ENCODE measurements at places on chromosomes 11 and 22.

DNA sequence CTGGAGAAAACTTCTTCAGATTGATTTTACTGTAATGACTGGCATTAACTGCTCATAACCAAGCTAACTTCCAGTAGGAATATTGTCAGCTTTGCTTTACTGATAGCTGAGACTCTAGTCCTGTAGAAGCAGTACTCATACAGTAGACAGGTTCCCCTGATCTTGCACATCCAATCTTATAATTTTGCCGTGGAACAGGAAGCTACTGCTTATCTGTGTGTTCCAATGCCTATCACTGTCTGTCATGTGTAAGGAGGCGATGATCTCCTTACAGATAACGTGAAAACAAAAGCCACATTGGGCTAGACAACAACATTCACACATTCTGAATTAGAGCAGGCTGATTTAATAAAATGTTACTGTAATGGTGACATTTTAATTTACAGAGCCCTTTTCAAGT, 13.2 kb downstream of the HSD17B12 start:
- H3K27ac ChIP-seq, result no peak overlapping the region
- H3K4me1 ChIP-seq, result no peaks in the 10 kb centered on the region
- no peak for DNase-seq
- no peaks in the 10 kb centered on the region for H3K36me3 ChIP-seq
- H3K4me3 ChIP-seq, result no peak overlapping the region
- H3K27me3 ChIP-seq, result no peaks in the 10 kb centered on the region

DNA sequence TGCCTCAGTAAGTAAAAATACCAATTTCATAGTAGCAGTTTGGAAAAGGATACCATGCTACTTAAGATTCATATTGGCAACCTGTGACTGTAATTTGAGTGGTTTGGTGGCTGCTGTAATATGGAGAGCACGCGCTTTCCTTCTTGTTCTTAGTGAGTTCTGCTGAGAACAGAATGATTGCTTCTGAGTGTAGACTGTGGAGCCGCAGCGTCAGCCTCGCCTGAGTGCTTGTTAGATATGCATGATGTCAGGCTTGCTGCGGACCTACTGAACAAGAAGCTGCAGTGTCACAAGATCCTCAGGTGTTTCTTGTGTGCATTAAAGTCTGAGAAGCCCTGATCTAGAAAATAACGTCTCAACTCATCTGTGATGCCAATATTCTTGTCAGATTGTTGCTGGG, 143.2 kb downstream of the ARHGAP42 start:
- no peaks in the 10 kb centered on the region for H3K36me3 ChIP-seq
- peak overlapping the region; percentile 83 for H3K27ac ChIP-seq
- H3K27me3 ChIP-seq, result no peaks in the 10 kb centered on the region
- H3K4me1 ChIP-seq, result peaks cover 50% of the 10 kb centered on the region
- no peak for DNase-seq

DNA sequence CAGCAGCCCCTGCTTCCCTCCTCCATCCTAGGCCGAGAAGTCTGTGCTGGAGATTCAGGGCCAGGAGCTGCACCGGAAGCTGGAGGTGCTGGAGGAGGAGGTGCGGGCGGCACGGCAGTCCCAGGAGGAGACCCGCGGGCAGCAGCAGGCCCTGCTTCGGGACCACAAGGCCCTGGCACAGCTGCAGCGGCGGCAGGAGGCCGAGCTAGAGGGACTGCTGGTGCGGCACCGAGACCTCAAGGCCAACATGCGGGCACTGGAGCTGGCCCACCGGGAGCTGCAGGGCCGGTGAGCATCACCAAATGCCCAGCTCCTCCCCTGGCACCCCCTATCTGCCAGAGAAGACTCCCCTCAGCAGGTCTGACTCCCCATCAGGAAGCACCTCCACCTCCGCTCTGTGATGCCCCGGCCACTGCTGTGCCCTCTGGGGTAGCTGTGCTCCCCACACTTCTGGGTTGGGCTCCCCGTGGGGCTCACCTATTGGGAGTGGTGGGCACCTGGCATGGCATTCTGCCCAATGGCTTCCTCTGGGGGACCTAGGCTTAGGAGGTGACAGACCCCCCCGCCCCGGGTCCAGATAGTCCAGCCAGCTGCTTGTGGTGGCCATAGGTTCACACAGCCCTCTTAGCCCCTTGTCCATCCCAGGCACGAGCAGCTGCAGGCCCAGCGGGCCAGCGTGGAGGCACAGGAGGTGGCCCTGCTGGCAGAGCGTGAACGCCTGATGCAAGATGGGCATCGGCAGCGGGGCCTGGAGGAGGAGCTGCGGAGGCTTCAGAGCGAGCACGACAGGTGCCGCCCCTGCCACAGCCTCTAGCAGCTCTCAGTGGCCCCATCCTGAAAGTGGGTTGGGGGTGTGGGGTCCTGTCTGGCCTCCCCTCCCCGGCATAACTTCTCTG, 6.6 kb upstream of the RPS6KA4 start:
- H3K4me1 ChIP-seq, result peaks cover 9% of the 10 kb centered on the region
- H3K27me3 ChIP-seq, result no peaks in the 10 kb centered on the region
- no peak overlapping the region for H3K4me3 ChIP-seq
- DNase-seq, result no peak

GRCh38 chr11:118648291-118648690, 31.2 kb downstream of the TREH start:
- no peaks in the 10 kb centered on the region for H3K4me1 ChIP-seq
- H3K4me3 ChIP-seq, result no peak overlapping the region
- H3K27ac ChIP-seq, result no peak overlapping the region
- DNase-seq, result no peak
- no peaks in the 10 kb centered on the region for H3K27me3 ChIP-seq

- no peak overlapping the region for H3K27ac ChIP-seq
- no peak for DNase-seq
- H3K4me1 ChIP-seq, result peaks cover 15% of the 10 kb centered on the region
- no peaks in the 10 kb centered on the region for H3K36me3 ChIP-seq
These were observed 9.4 kb downstream of the IGSF9B start for GRCh38 chr11:133947321-133947756.

GRCh38 chr11:71787098-71787823, 45.7 kb upstream of the DEFB108B start:
- peak; percentile 97 for DNase-seq
- H3K36me3 ChIP-seq, result no peaks in the 10 kb centered on the region
- H3K27me3 ChIP-seq, result no peaks in the 10 kb centered on the region
- H3K4me1 ChIP-seq, result peaks cover 19% of the 10 kb centered on the region
- peak overlapping the region; percentile 94 for H3K27ac ChIP-seq

DNA sequence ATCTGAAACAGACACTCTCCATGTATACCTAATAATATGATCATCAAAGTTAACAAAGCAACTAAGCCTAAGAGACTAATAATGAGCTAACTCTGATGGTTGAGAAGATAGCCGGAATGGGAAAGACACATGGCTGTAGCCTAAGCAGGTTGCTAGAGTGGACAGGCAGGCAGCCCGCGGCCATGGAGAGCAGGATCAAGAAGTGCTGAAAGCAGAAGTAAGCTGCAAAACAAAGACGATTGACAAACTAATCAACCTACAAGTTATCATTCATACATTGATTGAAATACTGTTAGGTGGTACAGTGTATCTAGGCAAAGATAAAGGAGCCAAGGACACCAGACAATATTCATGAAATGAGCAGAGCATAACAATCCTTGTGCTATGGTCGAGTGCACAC, 29.3 kb downstream of the SLN start:
- no peak for DNase-seq
- no peaks in the 10 kb centered on the region for H3K36me3 ChIP-seq
- H3K4me1 ChIP-seq, result no peaks in the 10 kb centered on the region

- peak overlapping the region; percentile 48 for H3K4me3 ChIP-seq
- no peak for DNase-seq
- no peaks in the 10 kb centered on the region for H3K27me3 ChIP-seq
- H3K27ac ChIP-seq, result peak overlapping the region; percentile 83
These were observed 26.5 kb upstream of the SOX6 start for GRCh38 chr11:16382638-16383380.

- H3K27ac ChIP-seq, result peak overlapping the region; percentile 94
- H3K27me3 ChIP-seq, result no peaks in the 10 kb centered on the region
- peaks cover 68% of the 10 kb centered on the region for H3K4me1 ChIP-seq
- peak overlapping the region; percentile 87 for H3K4me3 ChIP-seq
These were observed 709 bp upstream of the ST3GAL4 start for GRCh38 chr11:126354631-126355323.

GRCh38 chr11:112121981-112122615, 35.4 kb downstream of the SDHD start:
- DNase-seq, result peak; percentile 36
- H3K4me3 ChIP-seq, result no peak overlapping the region
- H3K27ac ChIP-seq, result no peak overlapping the region
- no peaks in the 10 kb centered on the region for H3K36me3 ChIP-seq

DNA sequence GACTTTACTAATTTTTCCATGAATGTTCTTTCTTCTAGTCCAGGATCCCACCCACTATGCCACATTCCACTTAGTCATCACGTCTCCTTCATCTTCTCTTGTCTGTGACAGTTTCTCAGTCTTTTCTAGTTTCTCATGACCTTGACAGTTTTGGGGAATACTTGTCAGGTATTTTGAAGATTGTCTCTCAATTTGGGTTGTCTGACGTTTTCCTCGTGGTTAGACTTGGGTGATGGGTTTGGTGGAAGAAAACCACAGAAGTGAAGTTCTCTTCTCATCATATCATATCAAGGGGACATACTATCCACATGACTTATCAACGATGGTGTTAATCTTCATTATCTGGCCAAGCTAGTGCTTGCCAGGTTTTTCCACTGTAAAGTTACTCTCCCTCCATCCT, 102.4 kb downstream of the LRRC32 start:
- DNase-seq, result no peak
- no peak overlapping the region for H3K4me3 ChIP-seq
- H3K27ac ChIP-seq, result peak overlapping the region; percentile 62
- no peaks in the 10 kb centered on the region for H3K36me3 ChIP-seq
- H3K4me1 ChIP-seq, result peaks cover 9% of the 10 kb centered on the region

DNA sequence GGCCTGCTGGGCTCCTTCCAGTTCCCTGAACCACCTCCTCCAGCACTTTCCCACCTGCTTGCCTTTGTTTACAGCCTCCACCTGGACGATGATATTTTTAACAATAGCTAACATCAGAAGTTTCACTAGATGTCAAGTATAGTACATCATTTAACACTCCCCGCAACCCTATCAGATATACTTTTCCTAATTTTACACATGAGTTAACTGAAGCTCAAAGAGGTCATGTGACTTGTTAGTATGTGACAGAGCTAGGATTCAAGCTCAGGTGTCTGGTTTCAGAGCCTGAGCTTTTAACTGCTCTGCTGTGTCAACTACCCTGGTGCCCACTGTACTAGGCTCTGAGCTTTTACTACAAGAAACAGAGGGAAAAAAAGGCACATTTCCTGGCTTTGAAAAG, 14.3 kb upstream of the HPX start:
- peaks cover 28% of the 10 kb centered on the region for H3K36me3 ChIP-seq
- H3K27me3 ChIP-seq, result no peaks in the 10 kb centered on the region
- H3K4me1 ChIP-seq, result no peaks in the 10 kb centered on the region
- no peak overlapping the region for H3K4me3 ChIP-seq
- H3K27ac ChIP-seq, result no peak overlapping the region

GRCh38 chr11:117843666-117844484, 19.3 kb upstream of the FXYD2 start:
- H3K27me3 ChIP-seq, result peaks cover 17% of the 10 kb centered on the region
- no peaks in the 10 kb centered on the region for H3K4me1 ChIP-seq
- no peak overlapping the region for H3K27ac ChIP-seq
- no peak overlapping the region for H3K4me3 ChIP-seq
- no peaks in the 10 kb centered on the region for H3K36me3 ChIP-seq
- peak; percentile 92 for DNase-seq

- no peak for DNase-seq
- H3K4me3 ChIP-seq, result no peak overlapping the region
- peaks cover 6% of the 10 kb centered on the region for H3K36me3 ChIP-seq
These were observed 14.5 kb upstream of the P4HA3 start for GRCh38 chr11:74325649-74326645.

DNA sequence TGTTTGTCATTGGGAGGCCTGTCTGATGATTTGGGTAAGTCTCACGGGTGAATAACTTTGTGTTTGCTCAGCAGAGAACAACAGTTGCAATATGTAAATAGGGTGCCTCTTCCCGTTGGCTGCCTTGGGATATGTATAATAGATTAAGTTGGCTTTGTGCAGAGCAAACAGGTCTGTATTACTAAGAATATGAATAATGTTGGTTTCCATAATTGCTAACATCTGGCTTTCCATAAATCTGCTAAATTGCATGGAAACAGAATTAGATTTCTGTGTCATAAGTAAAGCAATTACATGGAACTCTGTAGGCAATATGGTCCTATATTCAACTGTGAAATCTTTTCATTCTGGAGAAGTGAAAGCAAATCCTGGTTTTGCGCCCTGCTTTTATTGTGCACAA, 636.0 kb upstream of the ANO5 start:
- DNase-seq, result no peak
- H3K36me3 ChIP-seq, result no peaks in the 10 kb centered on the region
- no peak overlapping the region for H3K27ac ChIP-seq

DNA sequence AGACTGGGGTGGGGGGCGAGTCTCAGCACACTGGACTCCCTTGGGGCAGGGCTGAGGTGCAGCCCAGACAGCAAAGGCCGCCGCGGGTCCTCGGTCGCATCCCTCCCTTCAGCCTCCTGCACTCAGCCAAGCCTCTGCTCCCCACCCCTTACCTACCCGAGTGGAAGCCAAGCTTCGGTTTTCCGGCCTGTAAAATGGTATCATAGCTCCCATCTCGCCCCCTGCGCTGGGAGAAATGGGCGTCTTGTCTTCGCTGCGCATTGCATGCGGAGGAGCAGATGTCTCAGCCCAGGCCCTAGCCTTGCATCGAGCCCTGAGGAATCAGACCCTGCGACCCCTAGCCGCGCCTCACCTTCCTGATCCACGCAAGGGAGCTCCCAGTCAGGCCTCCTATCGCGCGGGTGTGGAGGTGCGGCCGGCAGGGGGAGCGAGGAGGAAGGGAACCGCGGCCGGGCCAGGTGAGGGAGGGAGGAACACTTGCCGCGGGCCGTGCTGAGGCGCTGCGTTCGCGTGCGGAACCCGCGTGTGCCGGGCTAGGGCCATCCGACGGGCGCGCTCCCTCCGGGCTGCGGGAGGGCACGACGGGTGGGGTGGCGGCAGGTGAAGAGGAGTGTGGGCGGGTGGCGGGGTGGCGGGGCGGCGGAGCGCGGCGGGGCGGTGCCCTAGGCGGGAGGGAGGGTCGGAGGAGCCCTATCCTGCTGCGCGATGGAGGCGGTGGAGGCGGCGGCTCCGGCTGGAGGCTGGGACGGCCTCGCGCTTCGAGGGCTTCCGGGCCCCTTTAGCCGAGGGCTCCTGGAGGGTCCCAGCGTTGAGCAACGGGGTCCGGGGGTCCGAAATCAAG, 4.1 kb upstream of the TBX1 start:
- no peak overlapping the region for H3K4me3 ChIP-seq
- peaks cover 27% of the 10 kb centered on the region for H3K4me1 ChIP-seq
- no peaks in the 10 kb centered on the region for H3K36me3 ChIP-seq
- H3K27me3 ChIP-seq, result peaks cover 13% of the 10 kb centered on the region
- H3K27ac ChIP-seq, result no peak overlapping the region

- no peak overlapping the region for H3K27ac ChIP-seq
- H3K4me3 ChIP-seq, result no peak overlapping the region
- no peaks in the 10 kb centered on the region for H3K27me3 ChIP-seq
- H3K4me1 ChIP-seq, result no peaks in the 10 kb centered on the region
- H3K36me3 ChIP-seq, result peaks cover 2% of the 10 kb centered on the region
These were observed 25.9 kb downstream of the BRSK2 start for GRCh38 chr11:1415631-1416030.

- DNase-seq, result no peak
- H3K4me3 ChIP-seq, result peak overlapping the region; percentile 74
- H3K27ac ChIP-seq, result no peak overlapping the region
These were observed 977 bp upstream of the KCNJ5 start for GRCh38 chr11:128890216-128890542.

- peak overlapping the region; percentile 92 for H3K27ac ChIP-seq
- no peak for DNase-seq
- peaks cover 42% of the 10 kb centered on the region for H3K4me1 ChIP-seq
- peak overlapping the region; percentile 96 for H3K4me3 ChIP-seq
These were observed 711 bp downstream of the FDX1 start for GRCh38 chr11:110430267-110431050.

All from osteocyte (in vitro differentiated cells).